ENCODE measurements at places on chromosomes 16 and 17.

GRCh38 chr16:48156790-48157209 lies 1.0 kb upstream of the ABCC12 start:
- peak; percentile 69 for DNase-seq

DNA sequence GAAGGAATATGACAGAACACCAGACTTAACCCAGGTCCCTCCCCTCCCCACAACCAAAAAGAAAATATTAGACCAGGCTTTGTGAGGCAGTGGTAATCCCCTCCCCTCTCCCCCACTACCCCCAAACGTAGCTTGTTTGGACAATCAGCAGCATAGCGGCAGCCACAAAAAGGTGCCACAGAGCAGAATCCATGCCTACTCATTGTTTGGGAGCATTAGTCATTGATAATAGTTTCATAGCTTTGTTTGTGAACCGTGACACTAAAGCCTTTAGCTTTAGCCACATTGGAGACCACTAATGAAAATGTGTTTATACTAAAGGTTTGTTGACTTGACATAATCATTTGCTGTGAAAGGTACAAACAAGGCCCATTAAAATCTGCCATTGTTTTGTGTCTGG lies 65.1 kb downstream of the NUP93 start:
- no peak for DNase-seq

DNA sequence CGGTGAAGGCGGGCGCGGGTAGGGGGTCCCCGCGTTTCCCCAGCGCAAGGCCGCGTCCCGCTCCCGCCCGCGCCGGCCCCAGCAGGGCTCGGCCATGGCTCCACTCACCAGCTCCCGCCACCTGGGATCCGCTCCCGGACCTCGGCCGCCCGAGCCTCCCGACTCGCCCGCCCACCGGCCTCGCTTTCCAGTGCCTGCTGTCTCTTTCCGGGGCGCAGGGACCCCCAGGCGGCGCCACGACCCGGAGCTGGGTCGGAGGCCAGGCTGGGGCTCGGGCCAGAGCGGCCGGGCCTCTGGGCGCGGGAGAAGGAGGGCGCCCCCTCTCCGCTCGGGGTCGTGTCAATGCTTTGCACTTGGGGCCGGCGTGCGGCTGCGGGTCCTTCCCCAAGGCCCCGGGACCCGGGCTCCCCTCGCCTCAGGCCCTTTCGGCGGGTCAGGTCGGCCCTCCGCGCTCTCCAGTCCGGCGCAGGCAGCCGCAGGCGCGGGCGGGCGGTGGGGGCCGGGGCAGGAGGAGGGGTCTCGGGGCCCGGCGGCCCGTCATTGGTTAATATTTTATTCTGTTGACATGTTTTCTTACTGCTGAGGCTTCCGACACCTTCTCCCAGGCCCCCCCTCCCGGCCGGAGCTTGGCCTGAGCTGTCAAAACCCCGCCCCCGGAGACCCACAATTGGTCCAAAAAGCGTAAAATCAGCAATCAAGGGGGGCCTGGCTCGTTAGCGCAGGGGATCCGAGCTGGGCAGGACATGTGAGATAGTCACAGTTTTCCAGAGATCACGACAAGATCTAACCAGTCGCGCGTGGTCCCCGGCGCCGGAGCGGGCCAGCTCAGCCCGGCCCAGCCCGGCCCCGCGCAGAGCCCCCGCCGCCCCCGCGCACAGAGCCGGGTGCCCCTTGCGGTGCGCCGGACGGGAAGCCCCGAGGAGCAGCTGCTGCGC lies at the start of gene TBX2:
Gene TBX2 (plus strand): TSS at position 713 of the 935 bp plus-strand sequence. CDS start 334 bp downstream, outside the sequence.
- no peak for DNase-seq

GRCh38 chr16:79954921-79955705 lies 354.6 kb upstream of the MAF start:
- no peak for DNase-seq

DNA sequence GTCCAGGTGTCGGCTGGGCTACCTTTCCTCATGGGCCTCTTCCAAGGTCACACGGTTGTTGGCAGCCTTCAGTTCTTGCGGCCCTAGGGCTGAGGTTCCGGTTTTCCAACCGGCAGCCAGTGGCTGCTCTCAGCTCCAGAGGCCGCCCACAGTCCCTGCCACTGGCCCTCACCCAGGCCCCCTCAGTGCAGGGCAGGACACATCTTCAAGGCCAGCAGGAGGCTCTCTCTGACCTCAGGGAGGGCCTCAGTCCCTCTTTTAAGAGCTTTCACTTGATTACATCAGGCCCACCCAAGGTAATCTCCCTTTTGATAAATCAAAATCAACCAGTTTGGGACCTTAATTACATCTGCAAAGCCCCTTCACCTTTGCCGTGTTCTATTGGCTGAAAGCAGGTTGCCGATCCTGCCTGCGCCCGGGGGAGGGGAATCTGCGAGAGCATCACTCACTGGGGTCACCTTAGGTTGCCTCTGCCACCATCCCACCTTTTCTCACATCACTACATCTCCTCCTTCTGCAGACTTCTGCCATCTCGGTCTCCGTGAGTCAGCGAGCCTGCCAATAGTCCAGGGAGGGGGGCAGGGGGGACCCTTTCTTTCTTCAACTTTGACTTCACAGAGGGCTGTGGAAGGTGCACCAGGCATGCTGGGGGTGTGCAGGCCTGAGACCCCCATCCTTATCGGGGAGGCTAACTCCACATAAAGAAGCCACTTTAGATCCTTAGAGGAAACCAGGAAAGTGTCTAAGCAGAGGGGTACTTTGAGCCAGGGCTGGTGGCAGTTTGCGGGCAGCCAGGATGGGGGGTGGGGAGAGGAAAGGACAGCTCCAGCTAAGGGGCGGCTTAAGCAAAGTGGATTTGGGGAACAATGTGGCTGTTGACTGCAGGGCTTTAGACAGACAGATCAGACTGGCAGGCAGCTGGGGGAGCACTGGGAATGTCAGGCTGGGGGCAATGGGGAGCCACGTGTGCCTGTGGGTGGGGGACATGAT lies 28.8 kb upstream of the NXPH3 start:
- no peak for DNase-seq

DNA sequence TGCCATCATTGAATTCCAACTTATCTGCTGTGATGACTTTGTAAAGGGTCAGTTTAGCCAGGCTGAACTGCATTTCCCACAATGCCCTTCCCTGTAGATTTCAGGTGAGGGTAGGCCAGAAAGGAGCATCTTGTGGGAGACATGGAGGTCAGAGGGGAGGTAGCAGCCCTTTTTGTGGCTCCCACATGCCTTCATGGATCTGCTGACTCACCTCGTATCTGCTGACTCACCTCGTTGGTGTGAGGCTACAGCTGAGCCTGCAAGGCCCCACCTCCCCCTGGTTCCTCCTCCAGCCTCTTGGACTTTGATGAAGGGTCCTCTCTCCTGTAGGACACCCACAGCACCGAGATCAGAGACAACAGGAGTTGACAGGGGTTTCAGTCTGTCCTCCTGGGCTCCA lies 102.5 kb downstream of the SALL1 start:
- no peak for DNase-seq

GRCh38 chr17:75010683-75011400 lies 1.6 kb upstream of the MRPL58 start:
- DNase-seq = no peak

DNA sequence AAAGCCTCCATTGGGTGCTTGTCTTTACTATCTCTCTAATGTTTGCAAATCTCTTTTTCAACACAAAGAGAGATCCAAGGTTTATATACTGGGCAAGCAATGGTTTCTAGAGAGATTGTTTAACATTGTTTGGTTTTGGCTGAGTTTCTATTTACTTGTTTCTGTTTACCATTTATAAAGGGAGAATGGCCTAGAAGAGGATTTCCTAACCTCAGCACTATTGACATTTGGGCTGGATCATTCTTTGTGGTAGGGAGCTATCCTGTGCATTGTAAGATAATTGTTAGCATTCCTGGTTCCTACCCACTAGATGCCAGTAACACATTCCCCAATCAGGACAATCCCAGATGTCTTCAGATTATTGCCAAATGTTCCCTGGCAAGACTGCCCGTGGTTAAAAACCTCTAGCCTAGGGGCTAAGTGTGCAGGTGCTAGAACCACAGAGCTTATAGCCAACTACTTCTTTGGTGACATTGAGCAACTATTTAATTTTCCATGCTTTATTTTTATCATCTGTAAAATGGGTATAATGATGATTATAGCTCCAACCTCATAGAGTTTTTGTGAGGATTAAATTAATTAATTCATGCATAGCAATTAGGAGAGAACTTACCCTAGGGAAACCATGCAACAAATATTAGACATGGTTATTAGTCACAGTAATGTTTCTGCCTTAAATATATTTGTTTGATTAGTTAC lies 413.9 kb upstream of the MAF start:
- DNase-seq = no peak

GRCh38 chr17:15181333-15181732 lies 83.8 kb downstream of the PMP22 start:
- DNase-seq = no peak

DNA sequence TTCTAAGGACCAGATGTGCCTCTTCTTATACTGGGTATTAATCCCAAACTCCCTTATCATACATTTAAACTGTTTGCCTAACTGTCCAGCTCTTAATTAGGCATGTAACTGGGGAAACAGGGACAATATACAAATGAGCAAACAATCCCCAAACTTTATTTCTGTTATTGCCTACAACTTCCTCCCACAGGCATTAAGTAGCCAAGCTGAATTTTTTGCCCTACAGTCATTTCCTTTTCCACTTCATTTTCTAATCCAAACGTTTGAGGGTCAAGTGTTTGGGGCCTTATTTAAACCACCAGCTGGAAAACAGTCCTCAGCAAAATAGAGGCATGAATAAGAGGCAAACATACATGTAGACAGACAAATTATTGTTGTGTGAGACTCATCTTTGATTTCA lies 77.4 kb upstream of the CCL2 start:
- DNase-seq = no peak

DNA sequence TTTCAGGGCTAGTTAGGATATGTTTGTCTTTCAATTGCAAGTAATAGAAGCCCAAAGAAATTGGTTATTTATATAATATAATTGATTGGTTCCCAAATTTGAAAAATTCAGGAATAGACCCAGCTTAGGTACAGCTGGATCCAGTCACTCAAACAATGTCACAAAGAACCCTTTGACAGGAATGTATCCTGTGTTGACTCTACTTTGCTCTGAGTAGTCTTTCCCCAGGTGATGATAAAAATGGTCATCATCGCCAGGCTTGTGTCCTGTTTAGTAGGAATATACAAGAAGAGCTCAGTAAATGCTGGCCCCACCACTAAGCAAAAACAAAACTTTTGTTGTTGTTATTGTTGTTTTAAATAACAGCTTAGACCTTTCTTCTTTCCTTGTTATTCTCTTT lies 35.0 kb downstream of the MAPT start:
- DNase-seq = no peak

DNA sequence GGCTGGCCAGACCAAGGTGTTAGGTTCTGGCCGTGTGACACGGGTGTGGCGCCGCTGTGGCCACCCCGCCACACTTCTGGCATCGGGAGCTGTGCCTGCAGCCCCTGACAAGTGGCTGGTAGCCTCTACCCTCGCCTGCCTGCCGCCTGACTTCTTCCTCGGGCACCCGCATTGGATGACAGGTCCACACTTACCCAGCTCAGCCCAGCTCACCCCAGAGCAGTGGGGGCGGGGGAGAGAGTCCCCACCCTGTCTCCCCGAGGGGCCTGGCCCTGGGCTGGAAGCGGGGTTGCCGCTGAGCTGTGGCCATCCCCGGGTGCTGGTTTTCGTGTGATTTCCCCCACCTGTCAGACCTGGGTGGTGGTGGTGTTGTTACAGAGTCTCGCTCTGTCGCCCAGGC lies 53.9 kb upstream of the ACSF3 start:
- no peak for DNase-seq

DNA sequence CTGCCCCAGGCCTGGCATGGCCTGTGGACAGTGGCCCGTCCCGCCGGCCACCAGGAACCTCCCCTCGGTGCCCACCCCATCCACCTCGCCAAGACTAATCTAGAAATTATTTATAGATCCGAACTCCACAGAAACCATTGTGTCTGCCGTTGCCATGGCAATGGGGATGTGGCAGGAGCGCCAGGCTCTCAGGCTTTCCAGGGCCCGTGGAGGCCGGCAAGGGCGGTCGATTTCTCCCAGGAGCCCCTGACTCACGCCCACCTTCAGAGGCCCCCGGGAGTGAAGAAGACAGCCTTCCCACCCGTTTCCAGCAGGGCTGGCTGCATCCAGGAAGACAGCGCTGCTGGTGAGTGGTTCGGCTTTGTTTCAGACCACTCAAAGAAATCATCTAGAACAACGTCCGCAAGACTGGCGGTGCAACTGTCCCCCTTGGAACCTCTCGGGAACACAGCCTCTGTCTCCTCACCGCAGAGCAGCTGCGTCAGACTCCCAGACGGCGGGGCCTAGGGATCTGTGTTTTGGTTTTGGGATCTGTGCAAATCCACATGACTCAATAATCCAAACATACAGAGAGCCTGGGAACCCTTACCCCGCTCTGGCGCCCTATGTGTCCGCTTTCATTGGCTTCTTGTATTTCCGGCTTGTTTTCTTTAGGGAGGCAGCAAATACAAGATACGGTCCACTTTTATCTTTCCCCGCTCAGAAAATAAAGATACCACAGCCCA lies 48.5 kb upstream of the ZCCHC14 start:
- no peak for DNase-seq

- no peak for DNase-seq
Measured at GRCh38 chr17:45243750-45244149, 18.1 kb downstream of the SPATA32 start.

GRCh38 chr17:10368561-10368960 lies 4.2 kb downstream of the MYH13 start:
- no peak for DNase-seq

DNA sequence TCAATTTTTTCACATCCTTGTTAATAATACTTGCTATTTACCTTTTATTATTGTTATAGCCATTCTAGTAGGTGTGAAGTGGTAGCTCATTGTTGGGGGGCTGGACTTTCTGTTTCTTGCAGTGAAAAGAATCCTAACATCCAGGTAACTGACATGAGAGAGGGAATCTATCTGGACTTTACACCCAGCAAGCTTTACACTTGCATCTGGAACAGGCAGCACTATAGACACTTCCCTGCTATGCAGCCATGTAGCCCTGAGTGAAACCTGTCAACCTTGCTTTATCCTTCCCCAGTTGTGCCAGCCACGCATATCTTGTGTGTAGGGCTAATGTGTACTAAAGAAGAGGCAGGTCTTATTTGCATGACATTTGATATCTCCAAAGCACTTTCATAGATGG lies 16.9 kb upstream of the ABCC12 start:
- DNase-seq = no peak

DNA sequence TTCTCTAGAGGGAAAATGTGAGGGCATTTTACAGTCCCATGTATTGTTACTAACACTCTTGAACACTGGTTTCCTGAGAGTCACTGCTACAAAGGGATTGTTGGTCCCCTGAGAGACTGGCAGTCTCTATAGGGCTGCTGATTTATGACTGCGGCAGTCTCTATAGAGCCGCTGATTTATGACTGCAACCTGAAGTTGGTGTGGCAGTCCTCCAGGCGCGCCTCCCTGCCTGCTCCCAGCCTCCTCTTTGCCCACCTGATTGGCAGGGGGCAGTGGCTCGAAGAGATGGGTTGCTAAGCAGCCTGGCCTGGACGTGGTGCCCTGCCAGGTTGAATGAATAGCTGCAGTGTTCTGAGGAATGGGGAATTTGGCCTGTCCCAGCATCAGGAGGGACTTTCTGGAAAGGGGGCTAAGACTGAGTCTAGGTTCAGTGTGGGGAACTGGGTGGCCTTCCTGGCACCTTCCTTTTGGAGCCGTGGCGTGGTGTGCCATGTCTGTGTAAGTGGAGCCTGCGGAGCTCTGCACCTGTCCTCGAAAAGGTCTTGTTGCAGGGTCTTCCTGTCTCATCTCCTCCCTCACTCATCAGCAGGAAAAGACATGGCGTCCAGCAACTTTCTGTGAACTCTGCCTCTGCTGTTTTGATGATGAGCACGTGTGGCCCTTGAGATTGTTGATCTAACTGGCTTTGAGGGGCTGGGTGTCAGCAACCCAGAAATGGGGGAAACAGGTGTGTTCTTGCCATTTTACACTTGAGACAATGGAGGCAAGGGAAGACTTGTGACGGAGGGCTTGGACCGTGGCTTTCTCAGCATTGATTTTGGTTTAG lies 24.9 kb downstream of the SAP30BP start:
- peak; percentile 89 for DNase-seq

Measured in substantia nigra (tissue), 51 donors.